ENCODE measurements at places on chromosomes 1 and 21. TPM values are rescaled to one million over a fixed set of nuclear protein-coding genes. Genes with fewer than 3 reads are reported as not detected.

IQGAP3 gene
- 13.9 TPM for polyA plus RNA-seq

RCSD1 gene
- 7.4 TPM for polyA plus RNA-seq

TNFRSF18 gene
- 0.49 TPM for polyA plus RNA-seq

NCAM2 gene
- polyA plus RNA-seq, result 7.7 TPM

NPPB gene
- polyA plus RNA-seq, result not detected

ARTN gene
- 1.4 TPM for polyA plus RNA-seq

TMEM125 gene
- 29.7 TPM for polyA plus RNA-seq

C1orf167 gene
- polyA plus RNA-seq, result 0.15 TPM

MANEAL gene
- polyA plus RNA-seq, result 5.6 TPM

MRPL24 gene
- polyA plus RNA-seq, result 58.1 TPM

C1orf198 gene
- 36.5 TPM for polyA plus RNA-seq

WNT3A gene
- not detected for polyA plus RNA-seq

BMP8A gene
- polyA plus RNA-seq, result 0.69 TPM

CCDC27 gene
- polyA plus RNA-seq, result 0.03 TPM

RHD gene
- 1.5 TPM for polyA plus RNA-seq

TMPRSS15 gene
- 0.01 TPM for polyA plus RNA-seq

SPATA21 gene
- not detected for polyA plus RNA-seq

FLG2 gene
- polyA plus RNA-seq, result 0.06 TPM

ERI3 gene
- polyA plus RNA-seq, result 38.3 TPM

CELA3A gene
- 0.25 TPM for polyA plus RNA-seq

CFH gene
- 16.4 TPM for polyA plus RNA-seq
